ENCODE measurements at places on chromosomes 1 and 21. TPM values are rescaled to one million over a fixed set of nuclear protein-coding genes. Genes with fewer than 3 reads are reported as not detected.

CD1E gene
- not detected for total RNA-seq

RAP1GAP gene
- 9.9 TPM for total RNA-seq

PGLYRP4 gene
- not detected for total RNA-seq

IRF6 gene
- total RNA-seq = 0.12 TPM

CACNA1E gene
- 0.01 TPM for total RNA-seq

C1orf185 gene
- not detected for total RNA-seq

EYA3 gene
- 5.7 TPM for total RNA-seq

PDE4DIP gene
- total RNA-seq = 6.6 TPM

ARPC5 gene
- total RNA-seq = 201 TPM

SLAMF9 gene
- 0.24 TPM for total RNA-seq

SYPL2 gene
- 0.13 TPM for total RNA-seq

CYP4A22 gene
- total RNA-seq = not detected

AQP10 gene
- total RNA-seq = not detected

MYOM3 gene
- 6.5 TPM for total RNA-seq

PADI4 gene
- total RNA-seq = not detected

MSH4 gene
- total RNA-seq = not detected

RIPPLY3 gene
- 0.62 TPM for total RNA-seq

SELENBP1 gene
- 8.4 TPM for total RNA-seq

RGS5 gene
- total RNA-seq = 0.66 TPM
